ENCODE measurements at places on chromosomes 11 and 22.

- DNase-seq, result no peak
These were observed 1.5 kb downstream of the ADAMTS8 start for GRCh38 chr11:130426837-130427341.

GRCh38 chr22:20531404-20532201 is 24.2 kb downstream of the MED15 start:
- no peak for DNase-seq

DNA sequence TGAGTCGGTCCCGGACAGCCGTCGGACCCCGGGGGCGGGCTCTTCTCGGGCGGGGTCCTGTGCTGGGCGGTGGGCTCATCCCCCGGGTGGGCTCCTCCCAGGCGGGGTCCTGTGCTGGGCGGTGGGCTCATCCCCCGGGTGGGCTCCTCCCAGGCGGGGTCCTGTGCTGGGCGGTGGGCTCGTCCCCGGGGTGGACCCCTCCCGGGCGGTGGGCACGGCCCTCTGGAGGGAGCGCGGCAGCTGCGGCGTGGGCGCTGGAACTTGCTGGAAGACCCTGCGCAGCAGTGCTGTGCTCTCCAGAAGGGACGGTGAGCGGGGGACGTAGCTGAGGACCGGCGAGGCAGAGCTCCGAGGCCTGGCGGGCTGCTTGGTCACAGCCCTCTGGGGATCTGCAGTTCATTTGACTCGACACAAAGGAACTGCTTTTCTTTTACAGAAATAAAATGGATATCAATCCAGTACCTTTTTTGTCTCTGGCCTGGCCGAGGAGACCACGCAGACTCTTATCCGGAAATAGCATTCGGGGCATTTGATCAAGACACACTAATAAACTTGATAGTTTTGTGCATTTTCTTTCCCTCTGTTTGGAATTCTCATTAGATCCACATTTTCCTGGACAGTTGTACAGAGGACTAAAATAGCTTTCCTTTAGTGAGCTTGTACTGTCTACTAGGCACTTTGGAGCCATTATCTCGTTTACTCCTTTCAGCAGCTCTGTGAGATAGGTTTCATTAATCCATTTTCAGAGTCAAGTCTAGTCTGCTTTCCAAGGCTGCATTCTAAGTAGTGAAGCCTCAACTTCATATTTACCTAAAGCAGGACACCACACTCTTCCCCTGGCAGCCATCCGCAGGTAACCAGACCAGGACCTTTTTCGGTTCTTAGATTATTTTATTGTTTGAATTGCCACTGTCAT is 812 bp downstream of the JAM3 start:
- DNase-seq, result no peak

- DNase-seq, result no peak
These were observed 651.2 kb downstream of the CNTN5 start for GRCh38 chr11:99671808-99672409.

DNA sequence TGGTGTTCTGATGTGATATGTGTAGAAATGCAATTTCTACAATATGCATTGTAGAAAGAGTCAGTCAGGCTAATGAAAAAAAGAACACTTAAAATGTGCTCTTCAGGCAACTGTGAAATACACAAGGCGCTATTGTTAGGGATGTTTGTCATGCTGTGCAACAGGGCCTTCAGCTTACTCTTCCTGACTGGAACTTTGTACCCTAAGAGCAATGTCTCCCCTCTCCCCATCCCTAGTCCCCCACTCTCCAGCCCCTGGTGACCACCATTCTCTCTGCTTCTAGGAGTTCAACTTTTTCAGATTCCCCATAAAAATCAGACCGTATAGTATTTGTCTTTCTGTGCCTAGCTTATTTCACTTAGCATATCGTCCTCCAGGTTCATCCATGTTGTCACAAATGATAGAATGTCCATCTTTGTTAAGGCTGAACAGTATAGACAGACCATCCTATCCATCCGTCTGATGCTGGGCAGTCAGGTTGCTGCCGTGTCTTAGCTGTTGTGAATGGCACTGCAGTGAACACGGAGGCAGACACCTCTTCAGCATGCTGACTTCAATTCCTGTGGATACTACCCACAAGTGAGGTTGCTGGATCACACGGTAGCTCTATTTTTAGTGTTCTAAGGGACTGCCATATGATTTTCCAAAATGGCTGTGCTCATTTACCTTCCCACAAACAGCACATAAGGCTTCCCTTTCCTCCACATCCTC is 10.7 kb downstream of the NDUFV1 start:
- DNase-seq, result no peak

- DNase-seq, result no peak
These were observed 89.4 kb downstream of the PACS1 start for GRCh38 chr11:66159324-66159984.

DNA sequence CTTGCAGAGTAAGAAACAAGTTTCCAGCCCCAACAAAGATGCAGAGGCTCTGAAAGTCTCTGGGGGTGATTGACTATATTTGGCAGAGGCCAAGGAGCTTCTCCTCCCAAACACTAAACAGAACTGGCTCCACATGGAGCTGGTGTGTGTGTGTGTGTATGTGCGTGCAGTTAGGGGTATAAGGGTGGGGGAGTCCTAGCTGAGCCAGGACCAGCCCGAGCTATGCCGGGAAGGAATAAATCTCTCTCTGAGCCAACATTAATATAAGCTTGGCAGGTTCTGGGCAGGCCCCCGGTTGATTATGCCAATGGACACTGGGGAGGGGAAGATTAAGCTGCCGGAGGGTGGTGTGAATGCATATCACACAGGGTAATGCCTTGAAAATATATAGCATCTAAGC is 324.2 kb downstream of the MIAT start:
- no peak for DNase-seq

DNA sequence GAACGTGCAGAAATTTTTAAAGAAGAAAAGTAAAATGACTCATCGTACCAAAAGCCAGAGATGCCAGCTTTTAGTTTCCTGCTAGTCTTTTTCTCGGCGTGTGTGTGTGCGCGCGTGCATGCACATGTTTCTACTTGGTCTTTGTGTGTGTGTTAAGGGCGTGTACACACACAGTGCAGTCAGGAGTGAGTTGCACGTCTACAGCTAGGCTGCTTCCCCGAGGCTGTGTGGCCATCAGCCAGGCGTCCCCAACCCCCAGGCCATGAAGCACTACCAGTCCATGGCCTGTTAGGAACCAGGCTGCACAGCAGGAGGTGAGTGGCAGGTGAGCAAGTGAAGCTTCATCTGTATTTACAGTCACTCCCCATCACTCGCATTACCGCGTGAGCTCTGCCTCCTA is 36.4 kb downstream of the KCNQ1 start:
- DNase-seq, result no peak

DNA sequence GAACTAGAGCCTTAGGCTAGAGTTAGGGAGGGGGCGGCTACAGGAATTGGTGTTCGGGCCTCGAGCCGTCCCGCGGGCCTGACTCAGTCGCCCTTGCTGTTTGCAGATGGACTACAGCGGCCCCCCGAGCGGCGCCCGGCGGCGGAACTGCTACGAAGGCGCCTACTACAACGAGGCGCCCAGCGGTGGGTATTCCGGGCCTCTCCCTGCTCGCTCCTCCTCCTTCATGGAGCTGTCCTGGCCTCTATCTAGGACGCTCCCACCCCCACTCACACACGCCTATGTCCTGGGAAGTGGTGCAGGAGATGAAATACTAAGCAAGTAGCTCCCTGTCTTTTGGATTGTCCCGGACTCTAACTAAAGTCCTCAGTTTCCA is 1.4 kb downstream of the MYOD1 start:
- no peak for DNase-seq

DNA sequence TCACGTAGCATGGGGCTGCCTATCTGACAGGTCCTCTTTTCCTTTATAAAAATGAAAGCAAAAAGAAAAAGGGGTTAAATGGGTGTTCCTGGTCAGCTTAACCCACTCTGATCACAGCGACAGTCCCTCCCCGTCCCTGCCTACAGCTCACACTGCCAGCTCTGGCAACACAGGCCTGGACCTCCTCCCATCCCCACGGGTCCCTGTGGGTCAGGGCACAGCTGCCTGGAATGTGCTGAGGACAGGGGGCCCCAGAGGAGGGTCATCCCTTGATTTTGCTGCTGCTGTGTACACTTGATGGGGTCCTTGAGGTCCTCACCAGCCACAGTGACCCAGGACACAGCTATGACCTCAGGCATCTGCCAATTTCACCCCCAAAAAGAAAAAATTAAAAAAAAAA is 29.6 kb upstream of the CYP2D6 start:
- DNase-seq, result no peak

DNA sequence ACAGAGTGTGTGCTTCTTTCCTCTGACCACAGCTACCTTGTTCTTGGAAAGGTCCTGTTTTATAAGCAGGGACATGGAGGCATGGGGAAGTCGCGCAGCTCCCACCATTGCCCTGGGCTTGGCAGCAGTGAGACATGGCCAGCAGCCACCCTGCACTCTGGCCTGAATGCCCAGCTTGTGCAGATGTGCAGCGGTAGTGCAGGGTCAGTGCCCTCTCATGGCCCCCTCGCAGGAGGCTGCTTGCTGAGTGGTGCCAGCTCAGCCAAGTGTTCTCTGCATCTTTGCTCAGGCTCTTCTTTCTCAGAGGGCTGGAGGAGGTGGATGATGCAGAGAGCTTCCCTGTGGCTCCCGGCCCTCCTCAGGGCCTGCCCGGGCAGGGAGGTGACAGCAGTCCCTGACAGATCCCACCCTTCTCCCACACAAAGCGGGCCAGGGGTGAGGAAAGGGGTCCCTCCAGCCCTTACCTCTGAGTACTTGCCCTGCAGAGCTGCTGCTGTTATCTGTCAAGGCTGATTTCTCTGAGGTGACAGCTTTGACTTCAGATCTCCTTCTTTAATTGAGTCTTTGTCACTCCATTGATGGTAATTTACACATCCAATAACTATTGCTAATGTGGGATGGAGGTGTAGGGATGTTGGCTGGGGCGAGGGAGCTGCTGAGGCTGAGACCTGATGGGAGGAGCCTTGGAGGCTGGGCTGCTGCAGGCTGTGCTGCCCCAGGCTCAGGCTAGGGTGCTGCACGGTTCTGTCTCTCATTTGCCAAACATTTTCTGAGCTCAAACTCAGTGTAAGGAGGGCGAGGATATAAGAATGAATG is 47.4 kb upstream of the B3GAT1 start:
- no peak for DNase-seq

GRCh38 chr11:68127714-68128681 is 6.8 kb upstream of the CHKA start:
- DNase-seq, result no peak

- no peak for DNase-seq
These were observed 2.7 kb upstream of the GRAMD1B start for GRCh38 chr11:123427405-123427804.

DNA sequence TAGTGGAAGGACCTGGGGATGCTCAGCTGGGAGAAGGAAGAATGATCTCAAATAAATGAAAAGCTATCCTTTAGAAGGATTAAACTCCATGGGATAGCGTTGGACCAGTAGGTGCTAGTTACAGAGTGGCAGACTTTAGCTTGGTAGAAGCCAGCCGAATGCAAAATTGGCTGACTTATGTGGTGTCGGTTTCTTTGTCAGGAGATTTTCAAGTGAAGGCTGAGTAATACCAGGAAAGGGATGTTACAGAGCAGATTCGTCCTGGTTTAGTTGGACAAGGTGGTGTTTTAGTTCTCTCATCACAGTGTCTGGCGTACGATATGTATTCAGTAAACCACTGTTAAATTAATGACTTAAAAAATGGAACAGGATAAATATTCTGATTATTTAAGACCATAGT is 26.0 kb downstream of the FDX1 start:
- no peak for DNase-seq

- no peak for DNase-seq
These were observed 27.0 kb downstream of the F2 start for GRCh38 chr11:46745995-46746394.

DNA sequence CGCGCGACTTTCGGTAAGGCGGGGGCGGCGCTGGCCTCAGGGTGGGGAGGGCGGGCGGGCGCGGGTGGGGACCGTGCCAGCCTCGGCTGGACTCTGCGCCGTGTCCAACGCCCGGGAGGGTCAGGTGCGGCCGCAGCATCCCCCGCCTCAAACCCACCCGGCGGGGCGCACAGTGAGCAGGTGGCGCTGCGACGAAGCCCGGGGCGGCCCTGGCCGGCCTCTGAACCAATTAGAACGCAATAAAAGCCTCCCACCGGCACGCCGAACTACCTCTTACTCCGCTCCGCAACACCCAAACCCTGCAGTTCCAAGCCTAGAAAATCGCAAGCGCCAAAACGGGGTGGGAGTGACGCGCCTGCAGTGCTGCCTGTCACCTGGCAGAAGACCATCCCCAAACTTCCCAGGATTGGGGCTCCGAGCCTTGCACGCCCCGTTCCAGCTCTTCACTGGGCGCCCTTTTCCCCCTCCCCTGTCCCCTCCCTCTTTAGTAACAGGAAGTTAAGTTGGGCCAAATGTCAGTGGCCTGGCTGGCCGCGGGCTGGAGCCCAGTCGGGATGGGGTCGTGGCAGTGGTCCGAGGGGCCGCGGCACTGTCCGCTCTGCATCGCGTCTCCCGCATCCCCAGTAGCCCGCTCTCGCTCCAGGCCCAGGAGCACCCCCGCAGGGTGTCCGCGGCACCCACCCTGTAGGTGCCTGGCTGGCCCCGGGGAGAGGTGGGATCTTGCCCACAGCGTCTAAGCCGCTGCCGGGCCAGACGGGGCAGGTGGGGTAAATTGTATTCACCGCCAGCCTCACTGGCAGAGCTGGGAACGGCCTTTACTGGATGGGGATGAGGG is 541 bp downstream of the MICAL2 start:
- no peak for DNase-seq

- no peak for DNase-seq
These were observed 447.5 kb upstream of the KIRREL3 start for GRCh38 chr11:127448101-127448500.

DNA sequence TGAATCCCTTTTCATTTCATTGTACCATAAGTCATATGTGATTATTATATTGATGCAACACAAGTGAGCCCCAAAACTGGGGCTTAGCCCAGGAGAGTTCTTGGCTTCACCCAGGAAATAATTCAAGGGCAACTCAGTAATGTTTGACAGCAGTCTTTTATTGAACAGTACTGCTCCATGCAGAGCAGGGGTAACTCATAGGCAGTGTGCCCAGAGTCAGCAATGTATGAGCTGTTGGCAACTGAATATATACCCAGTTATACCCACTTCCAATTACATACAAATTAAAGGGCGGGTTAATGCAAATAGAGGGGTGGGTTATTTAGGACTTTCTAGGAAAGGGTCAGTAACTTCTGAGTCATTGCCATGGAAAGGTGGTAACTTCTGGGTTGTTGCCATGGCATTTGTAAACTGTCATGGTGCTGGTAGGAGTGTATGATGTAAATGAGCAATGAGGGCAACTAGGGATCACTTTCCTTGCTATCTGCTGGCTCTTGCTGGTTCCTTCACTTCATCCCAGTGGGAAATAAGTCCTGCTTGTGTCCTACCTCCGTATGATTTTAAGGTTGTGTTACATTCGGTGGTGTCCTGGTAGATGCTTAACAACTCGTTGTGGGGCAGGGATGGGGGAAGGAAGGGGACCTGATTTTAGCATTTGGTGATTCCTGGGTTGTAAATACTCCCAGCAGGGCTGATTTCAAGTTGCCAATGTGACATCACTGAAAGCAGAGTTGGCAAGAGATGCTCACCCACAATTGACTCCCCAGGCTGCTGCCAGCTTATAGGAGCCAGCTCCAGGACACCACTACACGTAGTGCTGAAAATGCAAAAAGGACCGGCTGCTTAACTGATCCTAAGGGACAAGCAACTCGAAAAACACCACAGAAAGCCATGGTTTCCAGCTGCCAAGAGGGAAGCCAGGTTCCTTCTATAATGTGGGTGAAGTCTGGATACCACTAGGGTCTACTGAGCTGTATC is 70.1 kb downstream of the SYT9 start:
- DNase-seq, result no peak

GRCh38 chr22:42001121-42001520 is 2.5 kb downstream of the WBP2NL start:
- DNase-seq, result no peak

Data from stimulated activated CD8-positive, alpha-beta memory T cell treated with anti-CD3 and anti-CD28 coated beads, Interleukin-15, amount 100 ng/mL, for 4 hours (primary cell).